Kidney (tissue), 22 donors: ENCODE measurements at places on chromosomes 3 and 15. TPM values are rescaled to one million over a fixed set of nuclear protein-coding genes. Genes with fewer than 3 reads are reported as not detected.

Gene ZBTB20
- polyA plus RNA-seq, result 0.99 TPM

Gene LRCH3
- polyA plus RNA-seq, result 11.6 TPM

Gene ST8SIA2
- not detected for polyA plus RNA-seq

Gene GPR160
- polyA plus RNA-seq, result 23.7 TPM

Gene COL6A6
- polyA plus RNA-seq, result not detected

Gene SIDT1
- polyA plus RNA-seq, result 0.92 TPM

Gene ADCY5
- polyA plus RNA-seq, result 7.1 TPM

Gene NTRK3
- 8.9 TPM for polyA plus RNA-seq

Gene DLL4
- polyA plus RNA-seq, result 5.8 TPM

DNA sequence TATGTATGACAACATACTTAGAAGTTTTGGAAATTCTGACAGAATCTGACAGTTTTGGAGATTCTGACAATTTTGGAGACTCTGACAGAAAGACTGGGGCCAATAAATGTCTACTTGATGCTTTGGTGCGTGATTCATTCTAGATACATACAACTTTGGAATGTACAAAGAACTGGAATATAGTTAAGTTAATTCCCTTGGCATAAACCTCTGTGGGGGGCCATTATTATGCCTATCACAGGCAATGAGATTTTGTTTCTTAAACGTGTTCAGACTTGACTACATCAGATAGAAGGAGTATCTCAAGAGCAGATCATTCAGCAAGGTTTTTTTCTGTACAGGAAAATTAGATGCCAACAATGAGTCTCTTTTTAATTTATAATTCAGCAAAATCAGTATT, 617.6 kb upstream of the ZNF717 start:
- H3K27me3 ChIP-seq, result no peaks in the 10 kb centered on the region
- no peak overlapping the region for H3K27ac ChIP-seq
- H3K4me1 ChIP-seq, result no peaks in the 10 kb centered on the region
- no peak overlapping the region for H3K4me3 ChIP-seq

- no peaks in the 10 kb centered on the region for H3K36me3 ChIP-seq
- no peaks in the 10 kb centered on the region for H3K4me1 ChIP-seq
- H3K4me3 ChIP-seq, result no peak overlapping the region
Observed at GRCh38 chr3:20935791-20936190, 749.8 kb upstream of the SGO1 start.

GRCh38 chr3:8220291-8220690, 281.3 kb upstream of the LMCD1 start:
- H3K36me3 ChIP-seq, result no peaks in the 10 kb centered on the region
- H3K27me3 ChIP-seq, result no peaks in the 10 kb centered on the region
- H3K4me3 ChIP-seq, result no peak overlapping the region
- no peak overlapping the region for H3K27ac ChIP-seq
- peaks cover 10% of the 10 kb centered on the region for H3K4me1 ChIP-seq

DNA sequence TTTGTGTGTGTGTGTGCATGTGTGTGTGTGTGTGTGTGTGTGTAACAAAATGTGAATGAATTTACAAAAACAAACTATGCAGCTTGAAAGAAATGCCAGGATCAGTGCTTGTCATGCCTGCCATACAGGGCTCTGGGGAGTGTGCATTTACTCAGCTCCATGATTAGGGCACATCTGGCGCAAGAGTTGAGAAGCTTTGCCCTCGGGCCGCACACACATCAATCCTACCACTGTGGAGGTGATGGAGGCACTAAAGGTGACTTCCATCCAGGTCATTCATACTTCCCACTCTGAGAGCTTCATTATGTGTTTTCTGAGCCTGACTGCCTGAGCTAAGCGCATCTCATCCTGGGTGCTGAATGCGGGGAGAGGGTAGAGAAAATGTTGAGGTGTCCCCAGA, 72.0 kb upstream of the ZBED2 start:
- H3K4me1 ChIP-seq, result no peaks in the 10 kb centered on the region
- no peaks in the 10 kb centered on the region for H3K27me3 ChIP-seq
- H3K27ac ChIP-seq, result peak overlapping the region; percentile 71
- H3K36me3 ChIP-seq, result no peaks in the 10 kb centered on the region
- DNase-seq, result no peak

- no peaks in the 10 kb centered on the region for H3K27me3 ChIP-seq
- DNase-seq, result no peak
- no peaks in the 10 kb centered on the region for H3K4me1 ChIP-seq
Observed at GRCh38 chr15:53115563-53115962, 325.4 kb upstream of the ONECUT1 start.

DNA sequence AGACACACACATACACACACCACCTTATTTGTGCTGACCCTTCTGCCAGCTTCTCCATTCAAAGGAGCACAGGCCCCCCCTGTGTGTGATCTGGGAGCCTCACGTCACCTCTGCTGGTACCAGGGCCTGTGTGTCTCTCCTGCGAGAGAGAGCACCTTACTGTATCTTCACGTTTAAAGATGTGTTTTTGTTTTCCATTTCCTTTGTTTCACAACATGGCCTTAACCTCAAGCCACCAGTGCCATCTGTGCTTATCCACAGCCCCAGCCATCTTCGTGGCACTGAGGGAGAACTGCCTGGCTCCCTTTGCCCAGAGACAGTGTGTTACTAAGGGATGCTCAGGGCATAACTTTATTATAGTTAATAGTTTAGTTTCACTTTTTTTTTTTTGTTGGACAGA, 52.3 kb downstream of the ABHD2 start:
- no peak overlapping the region for H3K4me3 ChIP-seq
- no peak for DNase-seq
- no peaks in the 10 kb centered on the region for H3K36me3 ChIP-seq
- H3K4me1 ChIP-seq, result peaks cover 3% of the 10 kb centered on the region
- H3K27ac ChIP-seq, result no peak overlapping the region

- DNase-seq, result peak; percentile 51
- H3K4me1 ChIP-seq, result no peaks in the 10 kb centered on the region
- no peaks in the 10 kb centered on the region for H3K27me3 ChIP-seq
- no peaks in the 10 kb centered on the region for H3K36me3 ChIP-seq
- H3K27ac ChIP-seq, result no peak overlapping the region
- no peak overlapping the region for H3K4me3 ChIP-seq
Observed at GRCh38 chr3:56987238-56987895, 73.1 kb upstream of the SPATA12 start.

- H3K27me3 ChIP-seq, result no peaks in the 10 kb centered on the region
- no peak overlapping the region for H3K27ac ChIP-seq
- peak; percentile 62 for DNase-seq
- no peak overlapping the region for H3K4me3 ChIP-seq
- H3K4me1 ChIP-seq, result no peaks in the 10 kb centered on the region
Observed at GRCh38 chr3:28286595-28286994, 45.2 kb downstream of the CMC1 start.

DNA sequence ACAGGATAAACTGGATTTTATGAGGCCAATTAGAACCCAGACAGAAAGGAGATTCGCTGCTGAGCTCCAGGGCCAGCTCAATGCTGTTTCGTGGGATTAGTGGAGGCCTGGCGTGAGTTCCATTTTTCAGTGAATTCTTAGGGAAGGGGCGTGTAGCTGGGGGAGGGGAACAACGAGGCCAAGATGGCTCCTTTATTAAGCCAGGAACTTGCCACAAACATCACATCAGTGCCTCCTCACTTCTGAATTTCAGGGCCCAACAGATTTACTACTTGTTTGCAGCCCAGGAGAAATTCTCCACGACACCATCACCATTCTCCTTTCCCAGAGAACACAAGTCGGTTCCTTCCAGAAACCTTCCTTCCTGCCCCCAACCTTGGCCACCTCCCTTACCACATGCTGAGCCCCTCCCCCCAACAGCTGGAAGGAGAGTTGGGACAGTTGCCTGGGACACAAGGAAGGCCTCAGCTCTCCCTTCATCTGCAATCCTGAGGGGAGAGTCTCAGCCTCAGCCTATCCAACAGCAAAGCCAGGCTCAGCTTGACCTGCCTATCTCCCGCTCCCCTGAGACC, 5.8 kb downstream of the IGDCC4 start:
- H3K36me3 ChIP-seq, result no peaks in the 10 kb centered on the region
- H3K27ac ChIP-seq, result no peak overlapping the region
- H3K4me1 ChIP-seq, result peaks cover 8% of the 10 kb centered on the region
- H3K27me3 ChIP-seq, result no peaks in the 10 kb centered on the region
- no peak overlapping the region for H3K4me3 ChIP-seq

GRCh38 chr15:86164232-86164898, 84.7 kb downstream of the AGBL1 start:
- H3K4me1 ChIP-seq, result no peaks in the 10 kb centered on the region
- no peak overlapping the region for H3K27ac ChIP-seq
- DNase-seq, result no peak
- H3K4me3 ChIP-seq, result no peak overlapping the region

- no peak overlapping the region for H3K27ac ChIP-seq
- no peaks in the 10 kb centered on the region for H3K36me3 ChIP-seq
- H3K4me3 ChIP-seq, result peak overlapping the region; percentile 86
- no peaks in the 10 kb centered on the region for H3K27me3 ChIP-seq
- H3K4me1 ChIP-seq, result peaks cover 3% of the 10 kb centered on the region
- DNase-seq, result no peak
Observed at GRCh38 chr15:75844629-75845335, 1.5 kb downstream of the UBE2Q2 start.

- H3K36me3 ChIP-seq, result no peaks in the 10 kb centered on the region
- H3K27ac ChIP-seq, result no peak overlapping the region
- H3K4me3 ChIP-seq, result no peak overlapping the region
- no peaks in the 10 kb centered on the region for H3K27me3 ChIP-seq
Observed at GRCh38 chr15:58260725-58261267, 122.6 kb downstream of the AQP9 start.

GRCh38 chr15:97962263-97962662, 1.8 kb downstream of the ARRDC4 start:
- H3K36me3 ChIP-seq, result peaks cover 11% of the 10 kb centered on the region
- H3K4me3 ChIP-seq, result peak overlapping the region; percentile 84
- H3K27ac ChIP-seq, result no peak overlapping the region
- H3K27me3 ChIP-seq, result no peaks in the 10 kb centered on the region

DNA sequence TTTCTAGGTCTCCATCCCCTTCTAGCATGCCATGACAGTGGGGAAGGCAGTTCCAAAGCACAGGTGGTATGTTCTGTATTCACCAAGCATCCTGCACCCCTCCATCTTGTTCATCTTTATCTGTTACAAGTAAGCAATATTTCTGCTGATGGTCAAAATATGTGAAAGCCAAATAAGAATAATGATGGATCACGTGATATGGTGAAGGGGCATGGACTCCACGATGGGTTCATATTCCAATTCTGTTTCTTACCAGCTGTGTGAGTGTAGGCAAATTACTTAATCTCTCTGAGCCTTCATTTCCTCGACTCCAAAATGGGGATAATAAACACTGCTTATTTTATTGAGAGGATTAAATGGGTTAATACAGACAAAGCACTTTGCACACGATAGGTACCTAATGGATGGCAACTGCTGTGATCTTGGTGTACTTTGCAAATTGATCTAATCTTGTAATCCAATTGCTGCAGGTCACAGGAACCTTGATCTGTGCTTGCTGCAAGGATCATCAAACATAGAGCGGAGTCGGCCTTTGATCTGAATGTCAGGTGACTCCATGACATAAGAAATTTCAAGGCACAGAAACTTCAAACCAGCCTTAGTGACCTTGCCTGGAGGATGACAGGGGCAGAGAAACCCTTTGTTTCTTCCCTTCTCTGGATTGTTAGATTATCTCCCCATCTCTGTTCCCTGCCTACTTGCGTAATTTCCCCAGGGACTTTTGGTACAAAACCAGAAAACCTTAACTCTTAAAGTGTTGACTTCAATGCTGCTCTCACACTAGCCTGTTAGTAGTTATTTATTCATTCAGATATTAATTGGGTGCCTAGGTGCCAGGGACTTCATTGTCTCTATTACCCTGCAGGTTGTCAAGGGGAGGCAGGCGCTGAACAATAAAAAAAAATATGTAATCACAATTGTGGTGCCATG, 25.8 kb downstream of the SIAH2 start:
- no peak overlapping the region for H3K27ac ChIP-seq
- H3K36me3 ChIP-seq, result peaks cover 3% of the 10 kb centered on the region
- no peak for DNase-seq
- no peaks in the 10 kb centered on the region for H3K27me3 ChIP-seq
- peaks cover 18% of the 10 kb centered on the region for H3K4me1 ChIP-seq

GRCh38 chr3:14236902-14237301, 58.3 kb downstream of the LSM3 start:
- no peak overlapping the region for H3K4me3 ChIP-seq
- peak; percentile 0 for DNase-seq
- no peaks in the 10 kb centered on the region for H3K4me1 ChIP-seq
- no peak overlapping the region for H3K27ac ChIP-seq

DNA sequence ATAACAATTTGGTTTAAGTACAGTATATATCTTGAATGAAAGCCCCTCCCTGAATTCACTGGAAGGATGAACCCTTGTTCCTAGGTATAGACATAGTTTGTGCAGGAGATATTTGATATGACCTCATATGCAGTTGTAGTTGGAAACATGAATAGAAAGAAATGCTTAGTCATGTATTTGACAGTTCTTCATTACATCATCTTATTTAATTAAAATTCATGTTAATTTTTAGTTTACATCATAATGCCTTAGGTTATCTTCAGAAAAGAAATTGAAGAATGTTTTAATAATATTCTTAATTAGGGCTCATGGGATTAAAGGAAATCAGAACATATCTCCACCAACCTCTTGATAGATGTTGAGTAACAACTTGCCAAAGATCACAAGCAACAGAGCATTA, 19.2 kb downstream of the SLC2A2 start:
- no peaks in the 10 kb centered on the region for H3K36me3 ChIP-seq
- H3K4me1 ChIP-seq, result no peaks in the 10 kb centered on the region
- no peaks in the 10 kb centered on the region for H3K27me3 ChIP-seq
- H3K27ac ChIP-seq, result no peak overlapping the region
- DNase-seq, result no peak

DNA sequence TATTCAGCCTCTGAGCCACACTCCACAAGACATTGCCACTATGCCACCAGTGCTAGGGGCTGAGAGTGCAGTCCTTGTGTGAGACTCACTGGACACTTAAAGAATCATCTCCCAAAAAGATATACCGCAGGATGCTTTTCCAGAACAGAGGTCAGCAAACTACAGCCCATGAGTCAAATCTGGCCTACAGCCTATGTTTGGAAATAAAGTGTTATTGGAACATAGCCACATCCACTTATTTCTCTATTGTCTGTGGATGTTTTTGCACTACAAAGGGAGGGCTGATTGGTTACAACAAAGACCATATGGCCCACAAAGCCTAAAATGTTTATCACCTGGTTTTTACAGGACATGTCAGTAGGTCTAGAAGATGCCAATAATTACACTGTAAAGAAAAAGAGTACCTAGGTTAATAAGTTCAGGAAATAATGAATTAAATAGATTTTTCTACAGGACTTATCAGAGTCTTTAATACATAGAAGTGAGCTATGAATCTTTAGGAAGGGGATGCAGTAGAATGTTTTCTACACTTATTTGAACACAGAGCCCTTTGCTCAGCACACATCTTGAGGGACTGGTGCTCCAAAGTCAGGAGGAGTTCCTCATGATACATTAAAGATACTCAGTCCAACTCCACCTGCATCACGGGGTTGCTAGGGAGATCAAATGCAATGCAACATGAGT, 26.3 kb downstream of the SRGAP3 start:
- no peak for DNase-seq
- H3K4me3 ChIP-seq, result no peak overlapping the region
- no peaks in the 10 kb centered on the region for H3K4me1 ChIP-seq

- no peak overlapping the region for H3K4me3 ChIP-seq
- H3K36me3 ChIP-seq, result no peaks in the 10 kb centered on the region
- no peaks in the 10 kb centered on the region for H3K27me3 ChIP-seq
- H3K4me1 ChIP-seq, result no peaks in the 10 kb centered on the region
Observed at GRCh38 chr3:170848292-170848917, 21.6 kb downstream of the RPL22L1 start.
